Lower leg skin (tissue), 4 donors: ENCODE measurements at places on chromosomes 12 and 14. TPM values are rescaled to one million over a fixed set of nuclear protein-coding genes. Genes with fewer than 3 reads are reported as not detected.

DNA sequence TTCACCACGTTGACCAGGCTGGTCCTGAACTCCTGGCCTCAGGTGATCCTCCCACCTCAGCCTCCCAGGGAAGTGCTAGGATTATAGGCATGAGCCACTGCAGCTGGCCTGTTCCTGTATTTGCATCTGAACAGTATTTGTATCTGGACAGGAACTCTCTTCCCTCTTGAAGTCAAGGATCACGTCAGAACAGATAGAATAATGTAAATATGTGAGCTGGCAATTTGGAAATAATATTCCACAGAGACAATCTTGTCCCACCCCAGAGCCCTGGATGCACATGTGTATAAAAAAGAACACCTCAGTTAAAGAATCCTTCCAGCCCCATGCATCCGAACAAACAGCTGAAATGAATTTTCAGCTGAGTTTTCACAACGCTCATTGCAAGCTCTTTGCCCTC, 118.3 kb downstream of the VEZT start:
- no peak for DNase-seq

GRCh38 chr14:72052356-72052755, 120.1 kb downstream of the RGS6 start:
- DNase-seq = no peak

DNA sequence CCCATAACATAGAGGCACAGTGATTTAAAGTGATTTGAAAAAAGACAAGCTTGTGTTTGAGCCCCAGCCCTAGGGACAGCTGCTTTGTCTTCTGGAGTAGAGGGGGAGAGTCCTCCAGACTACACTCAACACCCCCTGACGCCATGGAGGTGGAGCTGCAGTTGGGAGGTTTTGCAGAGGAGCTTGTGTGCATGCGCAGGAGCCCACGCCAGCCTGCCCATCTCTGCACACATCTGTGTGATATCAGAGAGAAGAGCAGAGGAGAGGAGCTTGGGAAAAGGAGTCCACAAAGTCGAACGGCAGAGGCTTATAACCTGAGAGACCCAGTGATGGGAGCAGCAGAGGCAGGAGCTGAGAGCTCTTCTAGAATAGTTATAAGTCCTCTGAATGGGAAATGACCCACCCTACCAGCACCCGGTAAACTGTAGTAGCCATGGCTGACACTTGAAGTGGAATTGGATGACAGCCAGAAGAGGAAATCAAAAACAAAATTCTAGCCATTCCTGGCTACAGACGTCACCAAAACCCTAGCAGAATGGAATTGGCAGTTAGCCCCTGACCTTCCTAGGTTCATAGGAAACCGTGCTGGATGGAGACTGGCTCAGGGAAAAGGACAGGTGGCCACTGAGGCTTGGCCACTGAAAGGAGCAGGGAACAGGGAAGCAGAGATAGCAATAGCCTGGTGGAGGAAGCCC, 185.1 kb upstream of the VASH1 start:
- no peak for DNase-seq

DNA sequence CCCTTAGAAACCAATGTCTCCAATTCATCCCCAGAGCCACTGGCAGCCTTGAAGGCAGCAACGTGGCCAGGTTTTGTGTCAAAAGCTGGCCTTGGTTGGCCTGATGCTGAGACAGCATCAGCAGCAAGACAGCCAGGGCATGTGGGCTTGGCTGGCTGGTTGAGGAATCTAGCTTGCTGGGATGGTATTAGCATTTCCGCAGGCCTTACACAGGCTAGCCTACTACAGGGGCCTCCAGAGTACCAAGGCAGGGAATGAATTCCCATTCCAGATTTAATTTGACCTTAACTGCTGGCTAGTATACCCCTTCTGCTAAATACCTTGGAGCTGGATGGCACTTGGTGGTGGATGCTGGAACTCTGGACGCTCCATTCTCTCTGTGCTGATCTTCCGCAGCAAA, 15.8 kb downstream of the NGDN start:
- no peak for DNase-seq

DNA sequence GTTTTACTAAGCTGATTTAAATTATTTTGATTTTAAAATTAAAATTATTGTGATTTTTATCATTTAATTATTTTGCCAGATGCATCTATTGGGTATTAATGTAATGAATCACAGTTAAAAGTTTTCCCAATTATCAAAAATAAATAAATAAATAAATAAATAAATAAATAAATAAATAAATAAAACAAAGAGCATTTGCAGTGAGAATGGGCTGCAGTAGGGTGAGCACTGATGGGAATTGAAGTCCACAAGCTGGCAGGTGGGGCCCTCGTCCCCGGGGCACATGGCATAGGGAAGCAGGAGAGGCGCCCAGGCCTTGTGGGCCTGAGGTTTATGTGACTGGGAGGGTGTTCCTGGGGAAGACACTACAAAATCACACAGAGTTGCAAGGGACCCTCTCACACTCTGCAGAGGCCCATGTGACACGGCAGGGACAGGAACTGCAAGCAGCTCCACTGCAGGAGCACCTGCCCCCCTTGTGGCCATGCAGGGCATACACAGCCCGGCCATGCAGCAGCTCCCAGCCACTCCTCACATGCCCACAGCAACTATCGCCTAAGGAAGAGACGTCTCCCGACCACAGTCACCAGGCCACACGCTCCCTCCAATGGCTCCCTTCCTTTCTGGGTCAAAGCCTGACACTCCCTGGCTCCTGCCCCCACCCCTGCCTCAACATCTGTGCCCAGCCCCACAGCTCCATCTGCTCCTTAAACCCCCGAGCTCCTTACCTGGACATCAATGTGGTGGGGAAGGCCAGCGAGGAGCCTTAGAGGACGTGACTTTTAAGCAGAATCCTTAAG, 256.3 kb upstream of the SFSWAP start:
- DNase-seq = peak; percentile 73

GRCh38 chr12:43425361-43425760, 126.6 kb downstream of the ADAMTS20 start:
- DNase-seq = no peak

DNA sequence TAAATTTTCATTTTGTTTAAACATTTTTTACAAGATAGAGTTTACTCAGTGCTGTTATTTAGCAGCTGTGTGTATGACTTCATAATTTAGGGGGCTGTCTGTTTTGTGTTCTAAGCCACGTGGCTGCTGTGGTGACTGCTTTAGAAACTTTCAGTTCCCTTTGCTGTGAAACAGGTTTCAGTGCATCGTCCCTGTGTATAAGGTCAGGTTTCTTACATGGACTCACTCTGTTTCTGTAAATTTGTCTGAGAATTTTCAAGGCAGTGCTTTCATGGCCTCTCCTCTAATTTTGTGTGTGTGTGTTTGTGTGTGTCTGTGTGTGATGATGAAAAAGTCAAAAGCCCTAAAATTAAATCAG, 32.4 kb downstream of the BICD1 start:
- no peak for DNase-seq

- DNase-seq = no peak
Measured at GRCh38 chr14:52391881-52392615, 77.9 kb downstream of the PTGER2 start.

GRCh38 chr12:51924551-51925319, 17.4 kb downstream of the ACVRL1 start:
- DNase-seq = peak; percentile 73

GRCh38 chr12:31018790-31019505, 54.7 kb upstream of the DDX11 start:
- DNase-seq = peak; percentile 31

GRCh38 chr14:56198438-56198837, 80.2 kb downstream of the PELI2 start:
- no peak for DNase-seq

DNA sequence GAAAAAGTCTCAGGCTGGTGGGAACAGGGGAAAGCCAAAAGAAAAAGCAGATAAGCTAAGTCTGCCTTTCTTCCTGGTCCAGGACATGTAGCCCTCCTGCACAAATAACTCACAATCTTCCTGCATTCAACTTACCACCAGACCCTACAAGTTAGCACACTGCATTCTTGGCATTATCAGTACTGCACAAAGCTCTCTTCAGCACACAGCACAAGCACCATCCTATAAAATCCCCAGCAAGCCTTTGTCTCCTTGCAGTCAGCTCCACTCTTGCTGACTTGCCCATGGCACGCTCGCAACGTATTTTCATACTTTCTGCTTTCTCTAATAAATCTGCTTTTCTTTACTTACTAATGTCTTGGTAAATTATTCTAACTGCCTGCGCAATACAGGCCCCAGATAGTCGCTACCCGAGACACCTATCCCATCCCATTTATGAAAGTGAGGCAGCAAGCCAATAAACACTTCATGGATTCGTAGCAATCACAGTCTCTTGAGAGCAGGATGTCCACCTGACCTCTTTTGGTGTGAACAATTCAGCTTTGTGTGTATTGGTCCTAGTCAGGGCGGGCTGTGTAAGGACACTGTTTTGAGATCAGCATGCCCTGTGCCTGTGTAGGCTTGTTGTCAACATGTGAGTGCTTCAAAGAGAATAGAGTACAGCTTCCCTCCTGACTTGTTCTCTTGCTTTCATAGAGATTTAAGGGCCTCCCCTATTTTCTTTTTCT, 49.0 kb downstream of the TMEM117 start:
- no peak for DNase-seq

DNA sequence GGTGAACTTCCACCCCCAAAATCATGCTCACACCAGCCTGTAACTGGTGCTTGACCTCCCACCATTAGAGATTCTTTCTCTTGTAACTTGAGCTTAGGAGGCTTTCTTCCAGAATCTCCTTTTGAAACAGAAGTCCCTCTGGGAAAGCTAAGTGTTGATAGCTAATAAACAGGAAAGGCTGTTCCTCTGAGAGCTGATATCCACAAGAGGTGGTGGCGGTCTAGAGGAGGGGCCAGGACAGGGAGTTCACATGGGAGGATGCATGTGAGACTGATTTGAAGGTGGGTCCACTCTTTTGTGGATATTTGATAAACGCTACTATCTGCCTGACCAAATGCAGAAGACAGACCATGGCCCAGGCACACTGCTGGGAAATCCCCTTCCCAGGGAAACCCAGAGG, 10.2 kb upstream of the PRMT8 start:
- no peak for DNase-seq

GRCh38 chr12:49094160-49094974, at the start of gene DHH:
Gene DHH, minus strand, starts transcription at chr12:49094801. Its CDS starts 289 bp downstream, at chr12:49094512.
- no peak for DNase-seq

DNA sequence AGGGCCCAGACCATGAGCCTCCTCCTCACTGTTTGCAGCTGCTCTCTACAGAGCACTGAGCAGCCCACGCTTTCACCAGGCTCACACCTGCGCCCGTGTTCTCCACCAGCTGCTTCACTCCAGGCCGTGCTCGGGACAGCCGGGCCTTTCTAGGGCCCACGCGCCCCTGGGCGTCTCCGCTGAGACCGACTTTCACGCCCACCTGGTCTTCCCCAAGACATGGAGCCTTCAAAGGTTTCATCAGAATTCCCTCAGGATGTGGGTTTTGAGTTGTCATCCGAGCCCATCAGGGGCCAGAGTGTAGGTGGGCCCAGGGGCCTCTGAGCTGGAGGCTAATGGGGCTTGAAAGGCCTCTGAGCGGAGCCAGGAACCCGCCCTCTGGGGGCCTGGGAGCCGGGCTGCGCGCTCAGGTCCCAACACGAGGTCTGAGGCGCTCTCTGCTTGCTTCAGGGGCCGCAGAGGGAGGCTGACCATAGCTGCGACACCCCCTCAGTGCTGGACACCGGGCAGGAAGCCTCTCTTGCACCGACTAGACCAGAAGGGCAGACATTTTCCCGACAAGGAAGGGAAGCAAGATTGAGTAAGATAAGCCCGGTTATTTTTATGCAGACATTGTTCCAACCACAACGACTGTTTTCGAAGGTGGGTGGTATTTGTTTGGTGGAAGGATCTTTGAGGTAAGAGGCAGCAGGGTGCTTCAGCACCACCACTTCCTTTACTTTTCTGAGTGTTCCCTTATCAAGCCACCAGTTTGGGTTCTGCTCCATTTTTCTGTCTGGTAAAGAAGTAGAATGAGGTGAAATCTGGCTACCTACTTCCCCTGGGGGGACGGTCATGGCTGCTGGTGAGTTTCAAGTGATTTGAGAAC, 125.0 kb upstream of the FUT8 start:
- no peak for DNase-seq

Gene ACOT6
- not detected for total RNA-seq

Gene IAPP
- not detected for total RNA-seq

Gene DHH
- 0.29 TPM for total RNA-seq

Gene KRT78
- total RNA-seq = 193 TPM

Gene RIPK3
- 18.0 TPM for total RNA-seq

Gene ACSS3
- 6.5 TPM for total RNA-seq
